Frontal cortex (tissue), 4 donors: ENCODE measurements at places on chromosomes 12 and 14. TPM values are rescaled to one million over a fixed set of nuclear protein-coding genes. Genes with fewer than 3 reads are reported as not detected.

The PDZRN4 gene
- total RNA-seq, result 46.9 TPM

The APOF gene
- total RNA-seq, result not detected

The SPX gene
- total RNA-seq, result 0.41 TPM

The EPS8 gene
- total RNA-seq, result 82.3 TPM
